Progenitor cell of endocrine pancreas (in vitro differentiated cells): ENCODE measurements at places on chromosomes 12 and 14. TPM values are rescaled to one million over a fixed set of nuclear protein-coding genes. Genes with fewer than 3 reads are reported as not detected.

The ZNF219 gene
- total RNA-seq, result 103 and 111 TPM in 2 replicates

The ALDH2 gene
- 47.3 and 47.6 TPM in 2 replicates for total RNA-seq

The OR4M1 gene
- total RNA-seq, result not detected in 2 replicates

The GSC gene
- not detected in 2 replicates for total RNA-seq

DNA sequence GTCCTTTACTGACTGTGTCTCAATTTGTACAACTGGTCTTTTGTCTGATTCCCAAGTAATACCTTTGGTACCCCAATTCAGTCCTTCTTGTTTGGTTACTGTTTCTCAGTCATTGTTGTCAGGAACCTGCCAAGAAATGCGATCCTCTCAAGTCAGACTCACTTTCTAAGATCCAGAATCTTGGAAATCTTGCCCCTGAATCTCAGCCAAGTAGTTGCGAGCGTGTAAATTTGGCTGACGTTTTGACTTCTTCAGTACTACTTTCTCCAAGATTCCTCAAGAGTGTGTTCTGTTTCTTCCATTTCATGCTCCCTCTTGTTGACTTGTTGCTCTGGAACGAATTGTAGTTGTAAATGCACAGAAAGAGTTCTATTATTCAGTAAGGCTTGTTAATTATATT, 114.0 kb downstream of the MSRB3 start:
- DNase-seq, result no peak

GRCh38 chr12:67333649-67334048, 64.5 kb downstream of the CAND1 start:
- no peak for DNase-seq

GRCh38 chr12:40820794-40821484, 128.7 kb downstream of the CNTN1 start:
- DNase-seq, result no peak

- no peak for DNase-seq
Observed at GRCh38 chr14:28482251-28483040, 284.1 kb upstream of the FOXG1 start.

GRCh38 chr12:52155048-52155868, 36.6 kb downstream of the KRT80 start:
- DNase-seq, result no peak

GRCh38 chr12:78871566-78871965, 7.0 kb downstream of the SYT1 start:
- DNase-seq, result no peak

DNA sequence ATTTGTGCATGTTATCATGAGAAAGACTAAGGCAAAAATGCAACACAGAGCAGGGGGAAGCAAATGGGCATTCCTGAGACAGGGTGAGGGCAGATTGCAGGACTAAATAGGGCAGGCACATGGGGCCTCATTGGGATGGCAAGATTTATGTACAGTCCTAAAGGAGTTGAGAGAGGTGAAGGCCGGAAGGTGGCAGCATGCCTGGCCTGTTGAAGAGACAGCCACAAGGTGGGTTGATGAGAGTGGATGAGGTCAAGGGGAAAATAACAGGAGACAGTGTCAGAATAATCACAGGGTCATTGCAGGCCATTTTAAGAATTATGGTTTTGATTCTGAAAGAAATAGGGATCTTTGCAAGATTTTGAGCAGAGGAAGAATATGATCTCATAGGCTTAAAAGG, 21.0 kb downstream of the PAH start:
- no peak for DNase-seq

- DNase-seq, result no peak
Observed at GRCh38 chr12:6829536-6830220, 1.5 kb downstream of the P3H3 start.

DNA sequence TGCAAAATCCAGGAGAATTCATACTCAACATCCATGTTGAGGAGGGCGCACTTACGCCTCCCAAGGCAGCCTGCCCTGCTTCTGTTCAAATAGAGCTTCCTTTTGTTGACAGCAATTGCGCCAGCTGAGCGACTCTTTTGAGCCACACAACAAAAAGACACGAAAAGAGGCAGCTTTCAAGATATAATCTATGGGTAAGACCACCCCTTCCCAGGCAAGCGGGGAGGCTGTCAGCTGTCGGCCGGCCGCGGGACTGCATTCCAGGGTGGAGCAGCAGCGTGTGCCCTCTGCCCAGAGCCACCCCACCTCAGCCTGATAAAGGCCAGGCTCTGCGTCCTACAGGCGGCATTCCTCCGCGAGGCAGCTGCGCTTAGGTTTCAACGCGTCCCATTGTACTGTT, 15.8 kb upstream of the STAB2 start:
- peak; percentile 46 for DNase-seq

DNA sequence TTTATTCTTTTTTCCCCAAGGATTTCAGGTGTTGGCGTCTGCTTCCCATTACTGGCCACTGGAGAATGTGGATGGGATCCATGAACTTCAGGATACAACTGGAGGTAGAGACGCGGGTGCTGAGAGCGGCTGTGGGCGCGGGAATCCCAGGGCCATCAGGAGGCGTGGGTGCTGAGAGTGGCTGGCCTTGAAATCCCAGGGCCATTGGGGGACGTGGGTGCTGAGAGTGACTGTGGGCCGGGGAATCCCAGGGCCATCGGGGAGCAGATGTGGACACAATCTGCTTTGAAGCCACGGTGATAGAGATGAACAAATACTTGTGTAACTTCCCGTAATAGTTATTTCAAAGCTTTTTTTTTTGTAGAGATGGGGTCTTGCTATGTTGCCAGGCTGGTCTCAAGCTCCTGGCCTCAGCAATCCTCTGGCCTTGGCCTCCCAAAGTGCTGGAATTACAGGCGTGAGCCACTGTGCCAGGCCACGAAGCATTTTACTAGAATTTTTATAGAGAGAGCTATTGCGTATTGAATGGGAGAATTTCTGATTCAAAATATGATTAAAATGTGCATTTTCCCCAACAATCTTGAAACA, 12.8 kb downstream of the ADGRD1 start:
- DNase-seq, result no peak

GRCh38 chr14:33114331-33114730, 175.7 kb downstream of the NPAS3 start:
- no peak for DNase-seq

GRCh38 chr14:38311655-38312054, 55.8 kb upstream of the CLEC14A start:
- no peak for DNase-seq

DNA sequence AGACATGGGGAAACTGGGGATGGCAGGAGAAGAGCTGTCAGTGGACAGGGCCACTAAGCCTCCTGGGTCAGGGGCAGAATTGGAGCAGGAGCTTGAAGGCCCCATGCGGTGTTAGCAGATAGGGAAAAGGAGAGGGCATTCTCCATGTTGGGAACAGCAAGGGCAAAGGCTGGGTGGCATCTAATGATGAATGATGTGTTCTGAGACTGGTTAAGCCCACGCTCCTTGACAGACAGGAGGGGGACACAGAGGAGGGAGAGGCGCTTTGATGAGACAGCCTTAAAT, 63.0 kb downstream of the CLMN start:
- DNase-seq, result no peak

DNA sequence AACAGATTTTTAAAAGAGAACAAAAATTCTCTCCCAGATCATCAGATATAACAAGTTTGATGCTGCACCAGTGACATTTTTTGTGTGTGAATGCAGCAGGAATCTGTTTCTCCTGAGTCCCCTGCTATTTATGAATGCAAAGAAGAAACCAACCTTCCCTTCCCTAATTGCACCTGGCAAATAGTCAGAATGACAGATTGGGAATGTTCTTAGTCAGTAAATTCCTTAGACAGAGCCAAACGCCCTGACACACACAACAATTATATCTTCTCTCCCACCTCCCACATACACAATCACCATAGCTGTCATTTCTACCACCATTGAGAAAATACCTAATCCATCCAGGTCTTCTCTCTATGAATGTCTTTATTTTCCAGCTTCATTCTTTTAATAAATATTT, 174.4 kb downstream of the ALG10B start:
- DNase-seq, result no peak

- peak; percentile 51 for DNase-seq
Observed at GRCh38 chr14:101665478-101666078, 95.9 kb upstream of the PPP2R5C start.

GRCh38 chr12:1530592-1531152, 63.7 kb downstream of the FBXL14 start:
- DNase-seq, result no peak

DNA sequence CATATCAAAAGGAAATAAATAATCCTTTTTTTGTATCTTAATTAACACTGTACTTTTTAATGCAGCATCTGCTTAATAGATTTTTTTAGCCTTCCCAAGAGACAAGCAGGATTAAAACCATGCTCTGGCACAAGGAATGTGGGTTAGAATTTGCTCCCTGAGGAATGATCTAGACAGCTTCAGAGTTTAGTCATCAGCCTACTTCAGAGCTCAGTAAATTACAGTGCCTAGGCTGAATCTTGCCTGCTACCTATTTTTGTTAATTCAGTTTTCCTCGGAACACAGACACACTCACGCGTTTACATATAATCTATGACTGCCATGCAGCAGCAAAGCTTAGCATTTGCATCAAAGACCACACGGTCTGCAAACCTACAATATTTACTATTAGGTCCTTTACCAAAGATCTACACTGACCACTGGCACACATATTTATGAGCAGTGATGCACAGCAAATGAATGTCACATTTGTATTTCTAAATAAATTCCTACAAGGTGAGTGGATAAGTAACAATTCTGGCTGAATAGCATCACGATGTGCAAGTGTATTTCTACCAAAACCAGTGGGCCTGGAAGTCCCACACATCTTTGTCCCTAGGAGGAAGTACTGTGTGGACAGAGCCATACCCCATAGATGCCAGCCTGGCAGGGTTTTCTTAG, 309.8 kb upstream of the TMEM132C start:
- no peak for DNase-seq
